ENCODE measurements at places on chromosomes 16 and 17.

DNA sequence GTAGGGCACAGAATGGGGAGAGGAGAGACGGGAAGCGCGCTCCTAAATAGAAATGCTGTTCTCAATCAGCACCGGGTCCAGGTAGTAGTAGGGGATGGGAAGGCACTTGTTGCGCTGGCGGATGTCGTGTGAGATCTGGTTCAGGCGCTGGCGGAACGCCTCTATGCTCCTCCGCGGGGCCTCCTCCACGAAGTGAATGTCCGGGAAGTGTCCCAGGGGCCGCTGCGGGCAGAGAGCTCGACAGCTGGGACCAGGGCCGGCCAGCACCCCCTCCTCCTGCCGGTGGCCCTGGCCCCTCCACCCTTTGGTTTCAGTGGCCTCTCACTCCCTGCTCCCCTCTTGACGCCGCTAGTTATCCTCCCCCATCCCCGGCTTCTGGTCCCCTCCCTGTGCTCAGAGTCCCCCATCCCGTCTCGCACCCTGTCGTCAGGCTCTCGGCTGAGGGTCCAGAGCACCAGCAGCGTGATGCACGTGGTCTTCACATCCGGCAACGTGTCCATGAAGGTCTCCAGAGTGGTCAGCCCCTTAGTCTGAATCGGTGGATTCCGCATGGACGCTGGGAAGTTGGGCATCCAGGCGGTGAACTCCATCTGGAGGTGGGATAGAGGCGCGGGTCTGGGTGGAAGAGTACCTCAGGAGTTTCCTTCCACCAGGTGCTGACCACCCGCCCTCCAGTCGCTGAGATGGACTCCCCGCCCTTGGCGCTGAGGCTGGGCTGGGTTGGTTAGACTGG lies 14.6 kb downstream of the ALOX12B start:
- no peak for DNase-seq

- DNase-seq, result no peak
Observed at GRCh38 chr17:55763856-55764255, 13.0 kb downstream of the PCTP start.

GRCh38 chr17:41695954-41696757 lies 7.5 kb downstream of the EIF1 start:
- no peak for DNase-seq

GRCh38 chr16:31819386-31819785 lies 54.2 kb upstream of the ZNF267 start:
- DNase-seq, result no peak

DNA sequence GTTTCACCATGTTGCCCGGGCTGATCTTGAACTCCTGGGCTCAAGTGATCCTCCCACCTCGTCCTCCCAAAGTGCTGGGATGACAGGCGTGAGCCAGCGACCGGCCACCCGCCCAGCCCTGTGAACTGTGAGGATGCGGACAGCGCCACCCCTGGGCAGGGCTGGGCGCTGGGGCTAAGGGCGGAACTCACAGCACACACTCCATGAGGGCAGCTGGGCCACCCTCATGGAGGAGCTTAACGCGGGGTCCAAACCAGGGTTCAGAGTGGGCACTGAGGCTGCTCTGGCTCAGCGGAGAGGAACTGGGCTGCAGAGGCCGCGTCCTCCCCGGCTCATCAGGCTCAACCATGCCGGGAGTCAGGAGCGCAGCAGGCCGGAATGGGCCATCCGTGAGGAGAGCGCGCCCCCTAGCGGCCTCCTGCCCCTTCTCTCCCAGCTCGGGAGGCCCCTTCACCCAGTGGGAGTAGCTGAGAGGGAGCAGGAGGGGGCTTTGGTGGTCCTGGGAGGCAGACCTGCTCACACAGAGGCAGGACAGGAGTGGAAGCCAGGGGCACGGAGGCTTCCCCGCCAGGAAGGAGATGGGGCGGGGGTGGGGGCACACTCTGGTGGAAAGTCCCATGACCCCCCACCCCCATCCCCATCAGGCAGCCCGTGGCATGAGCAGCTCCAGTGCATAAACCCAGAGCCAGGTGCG lies 13.8 kb downstream of the CORO7 start:
- no peak for DNase-seq

DNA sequence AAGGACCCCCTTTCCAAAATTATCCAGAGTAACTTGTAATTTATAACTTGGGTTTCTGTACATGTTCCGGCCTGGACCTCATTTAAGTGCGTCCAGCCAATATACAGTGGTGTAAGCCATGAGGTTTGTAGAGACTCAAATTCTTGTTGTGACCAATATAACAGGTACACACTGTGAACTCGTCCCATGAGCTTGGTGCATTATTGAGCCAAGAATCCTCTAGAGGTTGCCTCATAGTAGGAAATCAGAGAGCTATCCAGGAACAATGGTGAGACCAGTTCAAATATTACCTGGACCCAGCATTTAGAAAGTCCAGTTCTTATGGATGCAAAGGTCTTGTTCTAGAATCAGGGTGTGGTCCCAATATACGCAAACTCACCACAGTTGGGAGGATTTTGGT lies 138.2 kb downstream of the NPIPB5 start:
- DNase-seq, result no peak

- DNase-seq, result no peak
Observed at GRCh38 chr17:67467500-67468455, 90.7 kb downstream of the PITPNC1 start.

GRCh38 chr16:84062734-84063640 lies 20.4 kb upstream of the SLC38A8 start:
- DNase-seq, result peak; percentile 12

DNA sequence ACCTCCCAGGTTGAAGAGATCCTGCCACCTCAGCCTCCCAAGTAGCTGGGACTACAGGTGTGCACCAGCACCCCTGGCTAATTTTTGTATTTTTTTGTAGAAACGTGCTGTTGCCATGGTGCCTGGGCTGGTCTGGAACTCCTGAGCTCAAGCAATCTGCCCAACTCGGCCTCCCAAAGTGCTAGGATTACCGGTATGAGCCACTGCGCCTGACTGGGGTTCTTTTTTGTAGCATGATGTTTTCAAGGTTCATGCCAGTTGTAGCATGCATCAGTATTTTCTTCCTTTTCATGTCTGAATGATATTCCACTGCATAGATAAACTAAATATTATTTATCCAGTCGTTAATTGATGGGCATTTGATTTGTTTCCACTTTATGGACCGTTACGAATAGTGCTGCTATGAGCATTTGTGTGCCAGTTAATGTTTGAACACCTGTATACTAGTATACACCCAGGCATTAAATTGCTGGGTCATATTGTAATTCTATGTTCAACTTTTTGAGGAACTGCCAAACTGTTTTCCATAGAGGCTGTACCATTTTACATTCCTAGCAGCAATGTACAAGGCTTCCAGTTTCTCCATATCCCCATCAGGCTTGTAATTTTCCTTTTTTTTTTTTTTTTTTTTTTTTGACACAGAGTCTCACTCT lies 24.8 kb upstream of the CEP20 start:
- DNase-seq, result no peak

DNA sequence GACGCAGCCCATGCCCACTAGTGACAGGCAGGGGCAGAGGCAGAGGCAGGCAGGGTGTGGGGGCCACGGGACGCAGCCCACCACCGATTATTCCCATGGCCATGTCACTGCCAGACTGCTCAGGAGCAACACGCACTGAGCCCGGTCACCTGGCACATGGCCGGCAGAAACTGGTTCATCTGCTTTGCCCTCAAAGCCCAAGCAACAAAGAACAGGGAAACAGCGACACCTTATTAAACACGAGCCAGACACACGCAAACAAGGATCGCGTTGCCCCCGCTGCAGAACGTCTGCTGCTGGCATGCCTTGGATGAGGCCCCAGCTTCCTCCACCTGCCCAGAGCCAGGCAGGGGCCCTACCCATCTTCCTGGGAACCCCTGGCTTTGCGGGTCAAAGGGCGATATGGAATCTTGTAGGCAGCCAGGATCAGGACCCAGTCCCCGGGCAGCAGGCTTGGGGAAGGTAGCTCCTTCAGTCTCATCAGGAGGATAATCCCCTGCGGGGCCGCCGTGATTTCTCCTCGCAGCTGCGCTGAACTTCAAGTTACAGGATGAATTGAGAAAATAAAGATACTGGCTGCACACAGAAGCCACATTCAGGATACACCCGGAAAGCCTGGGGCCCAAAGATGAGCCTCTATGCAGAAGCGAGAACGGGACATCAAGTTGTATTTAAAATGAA lies 4.8 kb downstream of the TBC1D16 start:
- DNase-seq, result no peak

DNA sequence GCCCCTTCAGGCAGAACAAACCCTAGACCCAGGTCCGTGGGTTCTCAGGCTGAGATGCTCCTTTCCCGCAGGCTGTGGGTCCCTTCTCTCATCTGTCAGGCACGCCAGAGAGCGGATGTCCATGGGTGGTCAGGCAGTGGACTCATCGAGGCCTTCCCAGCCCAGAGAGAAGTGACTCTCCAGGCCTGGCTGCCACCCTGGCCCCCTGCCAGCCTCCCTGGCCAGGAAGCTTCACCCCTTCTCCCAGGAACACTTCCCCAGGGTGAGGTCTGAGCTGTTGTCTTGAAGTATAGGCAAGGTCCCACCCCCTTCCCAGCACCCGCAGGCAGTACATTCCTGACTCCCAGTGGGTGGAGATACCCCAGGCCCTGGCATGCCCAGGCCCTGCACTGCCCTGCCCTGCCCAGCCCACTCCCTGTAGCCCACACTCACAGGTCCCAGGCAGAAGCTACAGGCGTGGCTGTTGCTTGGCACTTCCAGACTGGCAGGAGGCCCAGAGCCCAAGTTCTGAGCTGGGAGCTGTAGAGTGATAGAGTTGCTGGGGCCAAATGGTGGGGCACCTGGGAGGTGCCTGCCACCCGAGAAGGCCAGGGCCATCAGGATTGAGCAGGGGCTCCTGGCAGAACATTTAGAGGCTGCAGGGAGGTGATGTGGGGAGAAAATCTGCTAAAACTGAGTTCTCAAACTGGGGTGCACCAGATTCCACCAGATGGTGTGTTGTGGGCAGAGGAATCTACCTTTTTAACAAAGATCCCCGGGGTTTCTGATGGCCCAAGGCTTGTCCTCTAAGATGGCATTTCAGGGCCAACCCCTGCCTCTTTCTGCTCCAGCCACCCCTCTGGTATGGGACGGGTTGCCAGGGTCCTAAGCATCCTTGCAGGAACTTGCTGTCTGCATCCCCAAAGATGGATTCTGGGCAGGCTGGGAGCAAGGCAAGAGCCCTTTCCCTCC lies 6.7 kb downstream of the ITGA3 start:
- peak; percentile 95 for DNase-seq

DNA sequence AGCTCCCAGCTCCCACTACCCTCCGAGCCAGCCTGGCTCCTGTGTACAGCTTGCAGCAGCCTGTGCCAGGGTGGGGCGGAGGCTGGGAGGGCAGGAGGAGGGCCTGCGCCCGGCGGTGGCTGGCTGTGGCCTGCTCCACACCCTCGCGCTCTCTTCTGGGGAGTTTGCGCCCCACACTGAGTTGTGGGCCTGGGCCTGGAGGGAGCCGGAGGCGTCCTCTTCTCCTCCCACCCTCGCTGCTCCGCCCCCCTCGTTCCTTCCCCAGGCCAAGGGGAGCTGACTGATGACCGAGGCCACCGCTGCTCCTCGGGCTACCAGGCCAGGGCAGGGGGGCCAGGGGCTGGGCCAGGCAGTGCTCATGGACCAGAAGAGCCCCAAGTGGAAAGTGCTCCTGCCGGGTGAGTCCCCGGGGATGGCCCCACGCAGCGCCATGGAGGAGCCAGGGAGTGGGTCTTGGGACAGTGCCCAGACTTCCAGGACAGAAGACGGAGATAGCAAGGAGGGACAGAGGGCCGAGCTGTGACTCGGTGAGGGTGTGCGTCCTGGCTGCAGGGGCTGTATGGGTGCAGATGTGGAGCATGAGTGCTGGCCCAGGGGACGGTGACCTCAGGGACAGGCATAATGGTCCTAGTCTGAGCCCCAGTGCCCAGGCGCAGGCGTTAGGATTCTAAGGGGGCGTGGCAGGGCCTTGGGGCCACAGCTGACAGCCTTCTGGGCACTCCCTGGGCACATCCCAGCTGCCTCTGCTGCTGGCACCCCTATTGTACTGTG lies 242.1 kb upstream of the GSE1 start:
- no peak for DNase-seq

GRCh38 chr16:82439678-82440293 lies 187.0 kb upstream of the CDH13 start:
- DNase-seq, result no peak

DNA sequence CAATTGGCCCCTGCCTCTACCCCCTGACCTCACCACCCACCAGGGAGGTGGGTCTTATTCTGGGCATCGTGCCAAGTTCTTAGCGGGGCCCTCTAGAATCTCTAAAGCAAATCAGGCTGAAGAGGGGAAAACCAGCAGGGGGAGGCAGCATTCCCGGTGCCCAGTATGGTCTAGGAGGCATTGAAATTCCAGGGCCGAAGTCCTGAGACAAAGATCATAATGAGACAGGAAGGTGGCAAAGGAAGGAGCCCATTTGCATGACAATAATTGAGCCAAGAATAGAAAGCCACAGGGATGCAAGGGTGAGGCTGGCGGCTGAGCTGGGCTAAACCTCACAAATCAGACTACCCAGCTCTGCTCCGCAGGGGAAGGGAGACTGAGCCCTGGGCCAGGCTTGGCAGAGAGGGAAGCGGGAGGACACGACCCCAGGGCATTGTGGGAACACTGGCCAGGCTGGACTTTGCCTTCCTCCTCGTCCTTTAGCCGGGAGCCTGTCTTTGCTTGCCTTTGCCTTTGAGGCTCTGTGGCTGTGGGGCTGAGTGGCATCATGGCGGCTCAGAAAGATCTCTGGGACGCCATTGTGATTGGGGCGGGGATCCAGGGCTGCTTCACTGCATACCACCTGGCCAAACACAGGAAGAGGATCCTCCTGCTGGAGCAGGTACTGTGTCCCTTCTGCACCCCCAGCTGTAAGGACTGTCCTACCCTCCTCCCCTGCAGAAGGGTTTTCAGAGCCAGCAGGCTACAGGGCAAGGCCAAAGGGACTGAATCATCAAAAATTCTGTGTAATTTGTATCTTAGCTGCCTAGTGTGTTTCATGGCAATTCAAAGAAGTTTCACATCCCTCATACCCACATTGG lies at the start of gene PIPOX:
Gene PIPOX, plus strand, starts transcription at position 463 of the 860 bp plus-strand sequence. Its CDS starts 85 bp downstream, at position 548.
- DNase-seq, result no peak
